Stimulated activated CD4-positive, alpha-beta T cell treated with anti-CD3 and anti-CD28 coated beads, Interleukin-12 subunit alpha, Interleukin-12 subunit beta, amount 100 ng/mL, for 24 hours (primary cell): ENCODE measurements at places on chromosomes 2 and 18.

- DNase-seq: peak; percentile 57
Measured at GRCh38 chr2:192162392-192163042, 32.2 kb downstream of the TMEFF2 start.

DNA sequence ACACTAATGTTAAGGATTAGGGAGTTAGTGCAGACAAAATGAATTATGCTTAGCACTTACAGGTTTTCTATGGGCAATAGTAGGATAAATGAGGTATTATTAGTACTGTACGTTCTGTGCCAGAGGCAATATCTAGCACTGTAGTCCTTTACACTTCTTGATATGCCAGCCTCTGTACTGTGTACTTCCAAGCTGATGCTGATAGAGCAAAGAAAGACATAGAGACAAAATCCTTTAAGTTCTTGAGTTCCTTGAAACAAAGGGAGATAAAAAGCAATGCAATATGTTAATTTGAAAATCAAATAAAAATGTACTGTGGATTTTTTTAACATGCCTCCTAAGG, 1234.0 kb upstream of the NXPH2 start:
- no peak for DNase-seq

DNA sequence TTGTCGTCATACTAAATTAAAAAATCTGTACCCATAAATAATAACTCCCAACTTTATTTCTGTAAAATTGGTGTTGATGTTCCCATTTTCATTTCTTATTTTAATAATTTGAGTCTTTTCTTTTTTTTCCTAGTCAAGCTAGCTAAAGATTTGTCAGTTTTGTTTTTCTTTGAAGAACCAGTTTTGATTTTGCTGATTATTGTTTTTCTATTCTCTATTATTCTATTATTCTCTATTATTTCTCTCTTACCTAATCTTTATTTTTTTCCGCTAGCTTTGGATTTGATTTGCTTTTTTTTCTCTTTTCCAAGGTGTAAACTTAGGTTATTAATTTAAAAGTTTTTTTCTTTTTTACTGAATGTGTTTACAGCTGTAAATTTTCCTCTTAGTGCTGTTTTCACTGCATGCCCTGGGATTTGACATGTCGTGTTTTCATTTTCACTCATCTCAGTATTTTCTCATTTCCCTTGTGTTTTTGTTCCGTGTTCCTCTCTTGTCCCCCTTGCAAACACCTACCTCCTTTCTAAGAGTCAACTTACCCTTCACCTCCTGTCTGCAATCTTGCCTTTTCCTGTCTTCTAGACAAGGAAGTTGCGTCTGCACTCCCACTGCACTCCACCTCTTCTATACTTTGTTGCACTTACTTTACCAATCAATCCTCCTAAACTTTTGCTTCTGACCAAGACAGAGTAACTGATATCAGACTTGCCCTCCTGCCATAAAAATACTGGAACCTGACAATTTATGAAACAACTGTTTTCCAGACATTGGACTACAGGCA, 18.8 kb downstream of the PSMG2 start:
- no peak for DNase-seq

DNA sequence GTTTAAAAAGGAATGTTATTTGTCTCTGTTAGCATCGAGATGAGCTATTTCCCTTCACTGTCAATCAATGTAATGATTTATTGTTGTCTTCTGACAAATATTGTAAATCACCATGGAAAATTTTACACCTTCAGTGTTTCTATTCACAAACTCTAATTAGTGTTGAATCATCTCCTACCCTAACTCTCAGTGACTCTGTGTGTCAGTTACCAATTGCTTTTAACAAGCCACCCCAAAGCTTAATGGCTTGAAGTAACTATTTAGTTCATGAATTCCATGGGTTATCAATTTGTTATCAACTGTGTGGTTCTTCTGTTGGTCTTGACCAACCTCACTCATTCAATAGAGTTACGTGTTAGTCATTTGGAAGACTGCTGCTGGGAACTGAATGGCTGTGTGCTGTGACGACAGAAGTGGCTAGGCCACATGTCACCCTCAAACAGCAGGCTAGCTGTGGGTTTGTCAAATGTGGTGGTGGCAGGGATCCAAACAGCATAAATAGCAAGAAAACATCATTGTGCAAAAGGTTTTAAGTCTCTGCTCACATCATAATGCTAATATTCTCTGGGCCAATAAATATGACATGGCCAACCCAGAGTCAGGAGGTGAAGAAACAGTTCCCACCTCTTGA, 910.8 kb upstream of the CDH2 start:
- DNase-seq: no peak

- no peak for DNase-seq
Measured at GRCh38 chr2:32264422-32265105, at the start of gene NLRC4. TSS of gene NLRC4 (minus strand) at chr2:32264886. CDS start at chr2:32256775, 8,111 bp downstream.

GRCh38 chr2:55931281-55931680, 7.7 kb upstream of the EFEMP1 start:
- DNase-seq: no peak

- DNase-seq: no peak
Measured at GRCh38 chr2:20351555-20352229, 1.0 kb upstream of the PUM2 start.

GRCh38 chr2:64722291-64723044, 68.8 kb upstream of the SERTAD2 start:
- no peak for DNase-seq

- no peak for DNase-seq
Measured at GRCh38 chr18:28086670-28087552, 90.0 kb downstream of the CDH2 start.

GRCh38 chr2:216693414-216694080, 1.8 kb downstream of the IGFBP5 start:
- no peak for DNase-seq

GRCh38 chr2:216202626-216203250, 93.6 kb downstream of the XRCC5 start:
- DNase-seq: no peak

GRCh38 chr18:42548493-42548892, 567.0 kb downstream of the RIT2 start:
- DNase-seq: no peak

GRCh38 chr2:181677912-181678586, 2.3 kb downstream of the NEUROD1 start:
- DNase-seq: peak; percentile 45

DNA sequence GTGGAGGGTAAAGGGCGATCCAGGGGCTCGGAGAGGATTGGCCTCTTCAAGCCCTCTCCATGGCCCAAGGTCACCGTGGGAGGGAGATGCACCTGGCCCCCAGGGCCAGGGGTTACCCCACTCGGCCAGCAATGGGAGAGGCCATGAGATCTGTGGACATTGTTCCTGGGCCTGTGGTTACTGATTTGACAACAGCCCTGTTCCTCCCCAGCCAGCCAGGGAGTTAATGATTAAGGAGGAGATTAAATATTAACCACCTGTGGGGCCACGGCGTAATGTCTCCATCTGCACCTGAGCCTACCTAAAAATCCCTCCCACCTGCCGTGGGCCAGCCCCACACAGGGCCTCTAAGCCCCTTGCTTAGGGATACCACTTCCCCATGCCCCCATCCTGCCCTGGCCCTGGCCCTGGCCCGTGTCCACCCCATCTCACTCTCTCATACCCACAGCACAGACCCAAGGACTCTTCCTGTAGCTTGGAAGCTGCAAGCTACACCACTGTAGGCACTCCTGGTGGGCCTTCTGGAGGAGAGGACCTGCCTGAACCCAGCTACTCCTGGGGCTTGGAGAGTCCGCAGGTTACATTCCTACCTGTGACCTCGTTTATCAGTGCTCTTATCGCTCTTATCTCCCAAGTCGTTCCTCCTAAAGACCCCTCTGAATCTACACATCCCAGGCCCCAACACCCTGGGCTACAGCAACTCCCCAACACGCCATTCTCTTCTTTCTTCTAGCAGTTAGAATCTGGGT, 32.1 kb downstream of the ZFP36L2 start:
- no peak for DNase-seq

- no peak for DNase-seq
Measured at GRCh38 chr18:47174545-47175116, 1.5 kb downstream of the IER3IP1 start.

GRCh38 chr2:42425697-42426096, 64.7 kb upstream of the COX7A2L start:
- no peak for DNase-seq

- no peak for DNase-seq
Measured at GRCh38 chr2:3142961-3143571, 234.6 kb downstream of the EIPR1 start.

DNA sequence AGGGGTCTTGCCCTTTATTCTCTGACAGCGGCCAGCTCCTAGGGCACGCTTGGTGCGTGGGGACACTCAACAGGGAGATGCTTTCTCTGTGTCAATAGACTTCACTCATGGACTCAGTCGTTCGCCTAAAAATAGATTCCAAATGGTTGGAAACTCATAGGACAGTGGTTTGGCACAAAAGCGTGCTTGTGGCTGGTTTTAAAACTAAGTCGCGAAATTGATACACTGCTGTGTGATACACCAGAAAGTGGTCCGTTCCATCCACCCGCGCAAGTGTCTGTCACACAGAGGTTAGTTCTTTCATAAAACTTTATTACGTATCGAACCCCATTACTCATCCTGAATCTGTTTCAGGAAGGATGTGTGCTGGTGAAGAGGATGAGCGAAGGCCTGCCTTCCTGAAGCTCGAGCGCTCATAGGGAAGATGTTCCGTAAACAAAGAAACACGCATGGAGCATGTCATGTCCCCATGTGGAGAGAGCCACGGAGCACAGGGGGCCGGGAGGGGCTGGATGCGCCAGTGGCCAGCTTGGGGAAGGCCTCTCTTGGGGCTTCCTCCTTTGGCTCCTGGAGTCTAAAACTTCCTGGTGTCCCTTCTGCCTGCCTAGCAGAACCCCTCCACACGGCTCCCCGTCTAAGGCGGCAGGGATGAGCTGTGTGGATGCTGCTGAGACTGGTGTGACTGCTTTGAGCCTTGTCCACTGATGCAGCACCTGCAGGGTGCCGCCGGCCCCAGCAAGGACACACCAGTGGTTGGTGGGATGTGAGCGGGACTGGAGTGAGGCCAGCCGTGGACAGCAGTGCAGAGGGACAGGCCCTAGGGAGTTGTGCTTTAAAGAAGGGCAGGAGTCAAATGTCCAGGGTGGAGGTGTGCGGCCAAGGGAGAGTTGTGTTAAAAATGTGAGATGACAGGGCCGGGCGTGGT, 207.2 kb downstream of the GBX2 start:
- no peak for DNase-seq

GRCh38 chr18:13534631-13535030, 191.7 kb downstream of the FAM210A start:
- no peak for DNase-seq

- no peak for DNase-seq
Measured at GRCh38 chr2:232437195-232437571, 18.8 kb upstream of the ALPI start.

DNA sequence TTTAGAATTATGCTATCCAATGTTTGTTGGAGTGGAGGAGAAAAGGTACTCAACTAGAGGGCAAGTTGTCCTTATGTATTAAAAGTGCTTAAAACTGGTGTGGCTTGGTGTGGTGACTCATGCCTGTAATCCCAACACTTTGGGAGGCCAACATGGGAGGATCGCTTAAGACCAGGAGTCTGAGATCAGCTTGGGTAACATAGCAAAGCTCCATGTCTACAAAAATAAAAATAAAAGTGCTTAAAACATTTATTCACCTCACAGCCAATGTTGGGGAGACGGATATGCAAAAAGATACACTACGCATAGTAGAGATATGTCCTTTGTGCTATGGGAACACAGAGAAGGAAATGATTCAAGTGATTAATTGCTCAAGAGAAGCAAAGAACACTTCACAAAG, 19.3 kb upstream of the TNFAIP6 start:
- no peak for DNase-seq

GRCh38 chr2:7963787-7964186, 718.1 kb upstream of the ID2 start:
- DNase-seq: no peak

DNA sequence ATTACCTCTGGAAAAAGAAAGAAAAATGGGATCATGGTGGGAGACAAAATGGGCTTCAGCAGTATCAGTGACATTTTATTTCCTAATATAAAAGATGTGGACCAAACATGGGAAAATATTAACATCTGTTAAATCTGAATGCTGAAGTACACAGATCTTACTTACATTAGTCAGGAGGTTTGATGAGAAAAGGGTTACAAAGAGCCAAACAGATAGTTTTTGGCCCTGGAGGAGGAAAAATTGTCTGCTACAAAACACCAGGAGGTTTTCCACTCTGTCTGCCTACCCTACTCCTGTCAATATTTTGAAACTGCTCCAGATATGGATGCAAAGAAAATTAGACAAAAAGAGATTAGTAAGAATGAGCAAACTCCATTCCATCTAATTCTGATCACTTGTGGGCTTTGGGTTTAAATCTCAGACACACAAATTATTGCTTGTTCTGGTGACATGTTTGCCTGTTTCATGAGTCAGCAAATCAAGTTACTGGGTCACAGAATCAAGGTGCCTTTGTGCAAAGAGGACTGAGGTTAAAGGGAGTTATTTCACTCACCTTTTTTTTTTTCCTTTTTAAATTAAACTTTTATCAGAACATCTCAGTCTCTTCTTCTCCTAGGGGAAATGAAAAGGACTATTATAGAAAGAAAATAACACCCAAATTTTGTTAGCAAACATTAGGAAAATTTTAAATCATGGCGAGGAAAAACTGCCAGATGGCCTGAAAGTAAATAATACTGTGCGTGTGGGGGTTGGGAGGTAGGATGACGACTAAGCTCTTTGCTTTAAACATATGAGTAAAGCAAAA, 87.0 kb upstream of the SPATS2L start:
- DNase-seq: no peak

GRCh38 chr2:187194049-187194448, 254.0 kb downstream of the CALCRL start:
- no peak for DNase-seq

- no peak for DNase-seq
Measured at GRCh38 chr2:222424729-222425671, 657 bp downstream of the SGPP2 start.

GRCh38 chr2:219155054-219155644, 5.5 kb downstream of the NHEJ1 start:
- DNase-seq: no peak

GRCh38 chr2:96157649-96158553, 12.7 kb upstream of the DUSP2 start:
- DNase-seq: peak; percentile 96

GRCh38 chr18:54828281-54828881, at the start of gene RAB27B:
TSS of gene RAB27B (plus strand) at chr18:54828477. CDS start at chr18:54877586, 49,109 bp downstream.
- DNase-seq: peak; percentile 41

GRCh38 chr2:61995515-61995914, 90.0 kb downstream of the COMMD1 start:
- no peak for DNase-seq

DNA sequence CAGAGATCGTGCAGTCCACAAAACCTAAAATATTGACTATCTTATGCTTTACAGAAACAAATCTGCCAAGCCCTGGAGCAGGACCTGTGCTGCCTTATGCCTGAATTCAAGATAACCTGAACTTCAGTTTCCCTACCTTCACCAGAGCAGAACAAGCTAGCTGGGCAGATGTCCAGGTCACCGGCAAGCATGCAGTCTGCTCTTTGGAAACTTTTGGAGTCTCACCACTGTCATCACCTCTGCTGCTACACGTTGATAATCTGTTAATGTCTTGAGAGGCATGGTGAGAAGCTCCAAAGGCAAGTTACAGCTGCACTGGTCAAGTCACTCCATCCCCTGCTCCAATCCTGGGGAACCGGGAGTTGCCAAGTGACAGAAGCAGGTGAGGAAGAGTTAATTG, 354.2 kb downstream of the RBM43 start:
- no peak for DNase-seq

GRCh38 chr2:88003074-88003755, 13.1 kb downstream of the RNU2-63P start:
- no peak for DNase-seq
